AG10803 (cell line): ENCODE measurements at places on chromosomes 11 and 22.

DNA sequence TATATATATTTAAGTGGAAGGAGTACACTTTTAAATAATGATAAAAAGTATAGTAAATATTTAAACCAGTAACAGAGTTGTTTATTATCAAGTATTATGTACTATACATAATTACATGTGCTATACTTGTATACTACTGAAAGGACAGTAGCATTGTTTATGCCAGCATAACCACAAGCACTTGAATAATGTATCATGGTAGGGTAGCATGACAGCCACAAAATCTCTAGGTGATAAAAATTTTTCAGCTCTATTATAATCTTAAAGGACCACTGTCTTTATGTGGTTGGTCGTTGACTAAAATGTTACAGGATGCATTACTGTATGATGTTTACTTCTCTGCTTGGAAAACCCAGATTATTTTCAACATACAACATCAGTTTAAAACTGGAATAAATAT lies 349.2 kb downstream of the CASP12 start:
- no peak for DNase-seq

DNA sequence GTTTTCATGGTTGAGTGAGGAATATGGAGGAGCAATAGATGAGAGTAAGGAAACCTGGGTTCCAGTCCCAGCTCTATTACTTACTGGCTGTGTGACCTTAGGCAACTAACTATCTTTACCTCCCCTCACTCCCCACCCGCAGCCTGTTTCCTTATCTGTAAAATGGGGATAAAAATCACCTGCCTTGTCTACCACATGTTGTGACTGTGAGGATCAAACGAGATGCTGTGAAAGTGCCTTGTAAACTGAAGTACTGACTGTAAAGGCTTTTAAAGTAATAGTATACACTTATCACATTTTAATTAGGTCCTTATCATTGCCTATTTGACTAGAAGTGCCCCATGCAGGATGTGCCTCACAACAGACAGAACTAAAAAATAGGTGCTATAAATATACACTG lies 18.9 kb upstream of the PPP2R1B start:
- DNase-seq, result no peak

- no peak for DNase-seq
Observed at GRCh38 chr22:39859903-39860588, 33.5 kb downstream of the ENTHD1 start.

DNA sequence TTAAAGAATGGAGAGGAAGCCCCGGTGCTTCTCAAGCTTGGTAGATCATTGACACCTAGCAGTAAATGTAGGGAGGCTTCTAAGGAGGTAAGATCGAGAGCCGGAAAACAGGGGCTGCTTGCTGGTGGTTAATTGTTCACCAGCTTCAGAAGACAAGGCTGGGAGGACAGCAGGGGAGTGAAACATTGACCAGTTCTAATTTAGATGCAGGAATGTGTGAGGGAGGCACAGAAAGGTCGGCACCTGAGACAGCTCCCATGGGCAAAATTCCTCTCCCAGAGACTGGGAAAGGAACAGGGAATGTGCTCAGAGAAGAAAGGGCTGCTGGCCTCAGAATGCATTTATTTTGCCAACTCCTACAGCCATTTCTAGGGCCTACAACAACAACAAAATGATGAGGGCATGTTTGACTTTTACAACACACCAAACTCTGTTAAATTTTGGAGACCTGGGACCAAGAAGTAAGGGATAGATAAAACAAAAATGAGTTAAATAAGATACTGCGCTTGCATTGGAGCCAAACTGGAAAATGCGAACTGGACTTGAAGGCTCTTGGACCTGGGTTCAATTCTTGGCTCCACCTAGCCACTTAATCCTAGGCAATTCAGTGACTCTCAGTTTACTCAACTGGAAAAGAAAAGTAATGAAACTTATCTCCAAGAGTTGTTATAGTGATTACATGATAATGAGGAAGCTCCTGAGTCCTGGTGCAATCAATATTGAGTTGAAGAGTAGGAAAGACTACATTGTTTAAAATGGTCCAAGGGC lies 31.0 kb downstream of the FZD4 start:
- no peak for DNase-seq

GRCh38 chr11:12818333-12819015 lies 144.3 kb downstream of the TEAD1 start:
- DNase-seq, result peak; percentile 95

DNA sequence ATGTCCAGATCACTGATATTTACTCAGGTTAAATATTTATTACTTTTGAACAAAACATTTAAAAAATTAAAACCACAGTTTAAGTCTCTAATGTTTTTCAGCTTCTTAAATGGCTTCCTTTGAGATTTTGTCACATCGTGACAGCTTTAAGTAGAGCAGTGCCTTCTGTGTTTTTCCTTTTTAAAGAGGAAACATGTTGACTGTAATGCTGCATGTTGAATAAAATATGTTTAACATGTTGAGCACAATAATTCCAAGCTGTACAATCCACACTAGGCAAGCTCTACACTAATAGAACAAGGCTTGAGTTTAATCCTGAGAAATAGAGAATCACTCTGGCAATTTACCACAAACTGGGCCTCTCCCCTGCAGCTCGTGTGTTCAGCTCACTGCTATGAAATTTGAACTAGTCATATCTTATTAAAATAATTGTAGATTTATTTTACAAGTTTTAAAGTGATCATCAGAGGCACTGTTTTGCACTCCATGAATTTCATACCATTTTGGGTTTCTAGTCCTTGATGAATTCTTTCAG lies 368.3 kb downstream of the SOX6 start:
- DNase-seq, result no peak

DNA sequence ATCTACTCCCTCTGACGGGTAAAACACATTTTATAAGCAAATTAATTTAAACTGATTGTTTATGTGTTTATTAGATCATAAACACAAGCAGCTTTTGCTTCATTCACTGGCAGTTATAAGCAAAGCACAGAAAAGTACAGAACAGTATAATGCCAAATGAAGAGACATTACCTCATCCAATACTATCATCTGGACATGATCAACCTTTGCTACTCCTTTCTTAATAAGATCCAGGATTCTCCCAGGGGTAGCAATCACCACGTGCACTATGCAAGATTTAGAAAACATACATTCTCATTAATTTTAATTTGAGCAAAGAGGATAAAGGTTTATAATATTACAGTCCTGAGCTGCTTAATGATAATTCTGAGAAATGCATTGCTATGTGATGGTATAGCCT lies 27.9 kb downstream of the DDX6 start:
- no peak for DNase-seq

DNA sequence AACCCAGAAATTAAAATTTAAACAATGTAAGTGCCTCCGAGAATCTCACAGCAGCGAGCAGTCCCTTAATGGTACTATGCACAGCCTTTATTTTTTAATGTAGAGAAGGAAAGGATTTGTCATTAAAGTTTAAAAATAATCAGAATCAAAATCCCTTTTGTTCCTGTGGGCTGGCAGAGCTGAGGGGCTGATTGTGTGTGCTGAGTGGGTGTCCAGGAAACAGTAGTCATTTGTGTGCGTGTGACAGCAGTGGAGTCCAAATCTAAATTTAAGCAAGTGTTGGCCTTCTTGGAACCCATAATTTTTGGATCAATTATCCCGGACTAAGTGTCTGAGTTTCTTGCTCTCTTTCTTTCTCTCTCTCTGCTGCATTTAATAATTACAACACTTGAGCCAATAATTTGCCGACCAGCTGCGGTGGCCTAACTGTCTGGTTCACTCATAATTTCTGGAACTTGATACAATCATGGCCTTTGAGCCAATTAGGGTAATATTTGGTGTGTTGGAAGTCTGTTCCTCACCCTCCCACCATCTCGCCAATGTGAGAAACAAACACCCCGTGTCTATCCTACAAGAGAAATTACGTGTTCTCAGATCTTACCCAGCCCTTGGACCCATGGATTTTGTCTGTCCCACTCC lies 528.0 kb downstream of the SOX6 start:
- no peak for DNase-seq

- DNase-seq, result peak; percentile 80
Observed at GRCh38 chr11:46001448-46001914, 79.0 kb downstream of the LARGE2 start.

GRCh38 chr11:47101406-47101805 lies 75.3 kb downstream of the ARFGAP2 start:
- DNase-seq, result no peak

- DNase-seq, result no peak
Observed at GRCh38 chr11:132704781-132705375, 827.4 kb downstream of the OPCML start.

DNA sequence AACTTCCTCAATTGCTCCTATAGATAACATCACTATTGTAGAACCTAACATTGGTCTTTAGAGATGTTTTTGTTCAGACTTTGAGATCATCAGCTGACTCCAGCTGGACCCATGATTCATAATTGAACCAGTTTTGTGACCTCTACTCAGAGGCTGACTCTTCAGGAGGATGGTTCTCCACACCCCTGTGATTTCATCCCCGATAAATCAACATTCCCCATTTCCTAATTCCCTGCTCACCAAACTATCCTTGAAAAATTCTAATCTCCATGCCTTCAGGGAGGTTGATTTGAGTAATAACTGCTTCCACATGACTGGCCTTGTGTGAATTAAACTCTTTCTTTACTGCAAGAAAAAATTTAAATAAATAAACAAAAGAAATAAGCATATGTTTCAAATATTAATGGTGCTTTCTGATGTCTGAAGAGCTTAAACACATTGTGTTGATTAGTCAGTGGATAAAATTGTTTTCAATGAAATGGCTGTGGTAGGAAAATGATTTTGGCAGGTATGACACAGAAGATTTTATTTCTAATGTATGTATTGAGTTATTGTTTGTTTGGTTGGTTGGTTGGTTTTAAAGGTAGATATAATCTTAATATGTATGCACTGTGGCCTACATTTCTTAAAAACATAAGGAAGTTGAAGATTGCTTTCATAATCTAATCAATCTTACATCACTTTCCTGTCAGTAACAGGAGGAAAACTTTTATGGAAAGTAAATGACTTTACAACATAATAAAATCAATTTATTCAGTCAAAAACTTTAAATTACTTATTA lies 427.9 kb upstream of the CCDC179 start:
- DNase-seq, result peak; percentile 93

GRCh38 chr11:2302306-2302895 lies 588 bp downstream of the TSPAN32 start:
- DNase-seq, result no peak

DNA sequence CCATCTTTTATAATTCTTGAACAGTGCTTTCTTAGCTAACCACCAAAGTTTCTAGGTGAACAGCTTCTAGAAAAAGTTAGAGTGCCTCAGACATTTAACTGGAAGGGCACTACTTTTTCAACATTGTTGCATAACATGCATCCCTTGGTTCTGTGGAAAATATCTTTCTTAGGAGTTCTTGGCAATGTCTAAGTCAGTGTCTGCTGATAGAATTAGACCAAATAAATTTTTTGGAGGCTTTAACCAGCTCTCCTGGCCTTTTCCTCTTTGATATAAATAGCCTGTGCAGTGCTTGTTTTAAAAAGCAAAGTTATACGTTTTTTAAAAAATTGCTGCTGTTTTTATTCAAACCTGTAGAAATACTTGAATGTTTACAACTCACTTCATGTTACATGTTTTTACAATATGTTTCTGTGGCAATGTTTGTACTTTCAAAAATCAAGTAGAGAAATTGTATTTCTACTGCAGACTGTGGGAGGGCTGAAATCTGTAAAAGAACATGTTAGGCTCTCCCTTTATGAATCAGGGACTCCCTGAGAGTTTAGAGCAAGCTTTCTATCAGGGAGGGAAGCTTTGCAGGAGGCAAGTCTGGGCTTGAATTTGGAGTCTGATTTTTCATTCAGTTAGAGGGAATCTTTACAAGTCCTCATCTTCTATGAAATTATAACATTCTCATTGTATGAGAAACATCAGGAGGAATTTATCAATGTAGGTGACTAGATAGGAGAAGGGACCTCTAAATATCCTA lies 16.3 kb upstream of the PANX1 start:
- DNase-seq, result no peak

GRCh38 chr22:31488988-31489617 lies 539 bp downstream of the EIF4ENIF1 start:
- peak; percentile 26 for DNase-seq

GRCh38 chr11:134229126-134229790 lies 4.8 kb downstream of the VPS26B start:
- peak; percentile 31 for DNase-seq

GRCh38 chr11:2369896-2370295 lies 7.2 kb upstream of the CD81 start:
- no peak for DNase-seq

GRCh38 chr22:28411125-28411524 lies 268.5 kb downstream of the TTC28 start:
- no peak for DNase-seq

DNA sequence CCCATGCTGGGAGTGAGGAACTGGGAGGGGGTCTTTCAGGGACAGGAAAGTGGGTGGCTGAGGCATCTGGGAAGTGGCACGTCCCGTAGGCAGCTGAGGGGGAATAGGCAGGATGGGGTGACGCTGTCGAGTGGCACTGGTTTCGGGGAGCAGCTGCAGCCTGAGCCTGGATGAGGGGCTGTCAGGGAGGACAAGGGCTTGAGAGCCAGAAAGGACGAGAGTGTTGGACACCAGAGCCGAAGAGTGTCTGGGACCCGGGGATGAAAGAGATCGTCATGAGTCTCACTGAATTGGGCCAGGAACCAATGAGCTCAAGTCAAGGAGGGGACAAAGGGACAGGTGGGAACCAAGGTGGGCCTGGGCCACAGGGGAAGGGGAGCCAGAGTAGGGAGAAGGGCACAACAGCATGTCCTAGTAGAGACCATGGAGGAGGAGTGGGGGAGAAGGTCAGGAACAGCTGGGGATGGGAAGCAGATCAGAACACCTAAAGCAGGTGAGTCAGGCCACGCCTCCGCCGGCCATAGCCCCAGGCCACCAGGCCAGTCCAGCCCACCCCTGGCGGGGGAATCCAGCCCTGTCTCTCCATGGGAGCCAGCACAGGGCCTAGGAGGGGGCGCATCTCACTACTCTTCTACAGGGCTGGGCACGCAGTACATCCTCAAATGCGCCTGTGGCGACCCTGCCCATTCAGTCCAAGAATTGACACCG lies 4.2 kb downstream of the RAB3IL1 start:
- DNase-seq, result no peak

- DNase-seq, result no peak
Observed at GRCh38 chr11:107252429-107253161, 205.0 kb downstream of the CWF19L2 start.

- no peak for DNase-seq
Observed at GRCh38 chr11:77269484-77270123, 31.9 kb downstream of the GDPD4 start.
